ENCODE measurements at places on chromosomes 3 and 15. TPM values are rescaled to one million over a fixed set of nuclear protein-coding genes. Genes with fewer than 3 reads are reported as not detected.
A peak's percentile ranks its signal among the peaks of the same experiment; 100 is the strongest.

DNA sequence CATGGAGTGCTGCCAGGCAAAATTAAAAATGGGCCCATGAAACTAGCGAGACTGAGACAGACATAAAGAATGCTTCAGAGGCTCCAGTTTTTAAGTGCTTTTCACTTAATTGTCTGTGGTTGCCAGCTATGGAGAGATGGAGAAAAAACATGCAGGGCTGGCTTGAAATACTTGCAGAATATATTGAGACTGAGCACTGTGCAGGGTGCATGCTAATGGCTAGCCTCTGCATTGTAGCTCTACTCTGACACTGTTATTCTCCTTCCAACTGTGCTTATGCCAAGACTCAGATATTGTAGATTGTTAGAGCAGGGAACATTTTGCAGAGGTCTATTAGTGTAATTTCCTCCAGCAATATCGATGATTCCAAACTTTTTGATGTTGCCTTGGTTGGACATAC is 735.0 kb downstream of the PDCD6IP start:
- DNase-seq: no peak

GRCh38 chr3:35088943-35089342 is 550.4 kb upstream of the ARPP21 start:
- DNase-seq: no peak

GRCh38 chr3:61927332-61927731 is 366.0 kb downstream of the PTPRG start:
- peak; percentile 63 for DNase-seq

Gene PGBD4
- total RNA-seq: 1.8 TPM

Gene TMEM42
- total RNA-seq: 18.1 TPM

Gene GALNT15
- total RNA-seq: 7.1 TPM

Gene TOMM70
- total RNA-seq: 57.8 TPM

Gene IL17RC
- 42.1 TPM for total RNA-seq

Gene PCYT1A
- 86.1 TPM for total RNA-seq

- DNase-seq: no peak
Measured at GRCh38 chr3:152280539-152280938, 11.8 kb downstream of the MBNL1 start.

Gene NOX5
- 0.36 TPM for total RNA-seq

All from osteoblast (primary cell).